Fibroblast of skin of left biceps (primary cell): ENCODE measurements at places on chromosomes 5 and 9.

DNA sequence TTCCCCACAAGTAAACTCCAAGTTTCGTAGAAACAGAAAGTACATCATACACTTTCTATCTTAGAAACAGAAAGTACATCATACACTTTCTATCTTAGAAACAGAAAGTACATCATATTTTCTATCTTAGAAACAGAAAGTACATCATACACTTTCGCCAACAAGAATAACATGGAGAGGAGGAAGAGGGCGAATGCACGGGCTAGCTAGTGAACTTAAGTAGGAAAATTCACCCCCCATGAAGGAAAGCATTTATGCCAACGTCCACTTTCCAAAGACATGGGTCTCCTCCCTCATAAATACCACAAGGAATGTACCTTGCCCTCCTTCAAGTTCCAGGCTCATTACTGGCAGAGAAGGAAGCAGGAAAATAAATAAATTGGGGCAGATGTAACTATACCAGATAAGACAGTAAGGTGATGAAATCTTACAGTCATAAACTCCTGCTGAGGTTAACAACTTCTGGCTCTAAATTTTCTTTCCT is 64.7 kb downstream of the FRMD3 start:
- DNase-seq: no peak

- DNase-seq: no peak
These were observed 1.4 kb downstream of the GRIA1 start for GRCh38 chr5:153491856-153492255.

DNA sequence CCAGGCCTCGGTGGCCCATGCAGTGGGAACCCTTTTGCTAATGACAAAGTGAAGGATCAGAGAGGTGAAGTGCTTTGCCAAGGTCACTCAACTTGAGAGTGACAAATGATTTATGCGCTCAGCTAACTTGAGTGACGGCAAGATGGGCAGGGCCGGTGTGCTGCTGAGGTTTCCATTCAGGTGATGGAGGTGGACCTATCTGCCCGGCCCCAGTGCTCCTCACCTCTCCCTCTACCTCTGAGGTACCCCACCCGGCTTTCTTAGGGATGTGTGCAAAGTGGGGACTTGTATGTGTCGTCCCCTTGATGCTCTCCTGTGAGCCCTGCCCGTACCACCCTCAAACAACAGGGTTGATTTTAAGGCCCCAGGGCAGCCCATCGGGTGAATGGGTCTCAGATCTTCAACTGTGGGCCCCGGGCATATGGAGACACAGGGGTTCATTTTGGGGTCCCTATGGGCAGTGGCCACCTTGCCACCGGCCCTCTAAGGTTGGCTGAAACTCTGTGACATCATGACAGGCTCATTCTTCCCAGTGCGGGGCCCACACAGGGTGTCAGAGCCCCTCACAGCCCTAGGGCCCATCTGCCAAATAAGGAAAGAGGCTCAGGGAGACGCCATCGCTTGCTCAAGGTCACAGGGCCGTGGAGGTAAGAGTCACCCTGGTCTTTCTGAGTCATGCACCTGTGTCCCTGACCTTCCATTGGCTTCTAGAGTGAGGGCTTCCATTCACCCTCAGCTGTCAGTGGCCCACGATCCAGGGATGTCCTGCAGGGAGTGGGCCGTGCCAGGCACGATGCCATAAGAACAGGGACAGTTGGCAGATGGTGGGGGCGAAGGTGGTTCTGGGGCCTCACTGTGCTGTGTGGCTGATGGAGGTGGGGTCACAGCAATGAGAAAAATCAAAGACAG is 170.6 kb upstream of the MVB12B start:
- no peak for DNase-seq

DNA sequence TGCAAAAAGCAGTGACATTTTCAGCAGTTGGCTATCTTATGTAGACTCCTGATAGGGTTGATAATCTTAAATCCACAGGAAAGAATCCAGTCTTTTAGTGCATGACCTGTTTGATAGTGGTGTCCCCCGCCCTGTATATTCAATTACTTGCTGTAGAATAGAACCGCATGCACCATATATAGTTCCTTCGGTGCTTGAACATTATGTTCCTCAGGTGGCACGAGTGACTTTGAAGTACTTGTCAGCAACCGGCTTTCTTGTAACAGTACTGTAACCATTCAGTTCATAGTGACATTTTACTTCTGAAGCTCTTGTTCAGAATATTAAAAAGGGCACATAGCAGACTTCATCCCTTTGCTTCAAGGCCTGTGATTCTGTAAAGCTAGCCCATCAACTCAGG is 163.2 kb upstream of the KLF9 start:
- DNase-seq: no peak

- no peak for DNase-seq
These were observed 120.5 kb upstream of the NEK6 start for GRCh38 chr9:124137009-124137943.

DNA sequence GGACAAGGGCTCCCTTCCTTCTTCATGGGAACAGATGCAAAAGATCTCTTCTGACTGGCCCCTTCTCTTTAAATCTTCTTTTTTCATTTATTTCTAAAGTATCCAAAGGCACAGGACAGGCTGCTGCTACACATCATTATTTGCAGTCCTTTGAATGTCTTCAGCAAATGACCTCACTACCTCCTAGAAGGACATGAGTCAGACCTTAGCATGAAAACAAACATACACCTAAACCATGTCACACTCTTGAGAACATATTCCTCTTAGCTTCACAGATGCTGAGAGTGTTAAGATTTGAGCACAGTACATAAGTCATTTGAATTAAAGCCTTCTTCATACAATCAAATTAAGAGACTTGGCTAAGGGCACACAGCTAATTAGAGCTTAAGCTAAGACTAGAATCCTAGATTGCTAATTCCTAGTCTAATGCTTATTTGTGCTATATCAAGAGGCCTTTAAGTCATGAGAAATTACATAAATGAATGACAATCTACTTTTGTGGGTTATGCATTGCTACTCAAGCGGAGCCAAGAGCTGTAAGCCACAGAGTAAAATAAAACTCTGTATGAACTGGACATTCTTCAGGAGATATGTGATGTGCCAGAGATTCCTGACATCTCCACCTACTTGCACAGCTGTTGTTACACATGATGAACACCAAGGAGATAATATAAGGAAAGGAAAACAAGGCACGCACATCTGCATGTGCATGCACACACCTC is 109.1 kb upstream of the PTGER4 start:
- DNase-seq: no peak

GRCh38 chr5:134446938-134447337 is 35.3 kb upstream of the CDKN2AIPNL start:
- DNase-seq: no peak

DNA sequence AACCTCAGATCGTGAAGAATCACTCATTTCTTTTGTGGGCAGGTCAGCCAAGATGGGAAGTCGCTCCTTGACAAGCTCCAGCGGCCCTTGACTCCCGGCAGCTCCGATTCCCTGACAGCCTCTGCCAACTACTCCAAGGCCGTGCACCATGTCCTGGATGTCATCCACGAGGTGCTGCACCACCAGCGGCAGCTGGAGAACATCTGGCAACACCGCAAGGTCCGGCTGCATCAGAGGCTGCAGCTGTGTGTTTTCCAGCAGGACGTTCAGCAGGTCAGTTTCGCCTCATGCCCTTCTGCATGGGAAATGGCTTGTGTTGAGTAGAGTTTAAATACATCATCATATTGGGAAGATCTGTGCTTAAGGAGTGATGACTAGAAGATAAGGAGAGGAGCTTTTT is 173.3 kb downstream of the TRIO start:
- no peak for DNase-seq

GRCh38 chr9:96006961-96007360 is 131.5 kb downstream of the ERCC6L2 start:
- DNase-seq: no peak

DNA sequence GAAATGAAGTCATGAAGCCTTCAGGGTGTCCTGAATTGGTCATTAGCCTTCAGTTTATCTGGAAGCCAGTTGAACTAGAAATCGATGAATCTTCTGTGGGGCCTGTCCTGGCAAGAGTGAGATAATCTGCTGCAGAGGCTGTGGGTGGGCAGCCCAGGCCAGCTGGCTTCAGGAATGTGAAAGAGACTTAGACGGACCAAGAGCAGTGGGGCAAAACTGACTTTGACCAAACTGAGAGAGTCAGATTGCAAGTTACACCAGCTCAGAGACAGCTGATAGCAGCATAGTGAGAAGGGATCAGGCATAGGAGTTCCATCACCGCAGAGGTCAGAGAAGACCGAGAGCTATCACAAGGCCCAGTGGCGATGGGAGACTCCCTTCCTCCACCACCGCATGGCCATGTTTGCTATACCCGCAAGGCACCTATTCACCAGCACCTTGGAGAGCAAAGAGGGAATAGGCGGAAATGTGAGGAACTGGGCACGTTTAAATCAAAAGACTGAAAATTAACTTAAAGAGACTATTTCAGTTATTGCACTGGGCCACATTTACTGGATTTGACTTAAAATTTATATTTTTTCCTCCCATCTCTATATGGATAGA is 50.0 kb upstream of the GLIS3 start:
- no peak for DNase-seq

DNA sequence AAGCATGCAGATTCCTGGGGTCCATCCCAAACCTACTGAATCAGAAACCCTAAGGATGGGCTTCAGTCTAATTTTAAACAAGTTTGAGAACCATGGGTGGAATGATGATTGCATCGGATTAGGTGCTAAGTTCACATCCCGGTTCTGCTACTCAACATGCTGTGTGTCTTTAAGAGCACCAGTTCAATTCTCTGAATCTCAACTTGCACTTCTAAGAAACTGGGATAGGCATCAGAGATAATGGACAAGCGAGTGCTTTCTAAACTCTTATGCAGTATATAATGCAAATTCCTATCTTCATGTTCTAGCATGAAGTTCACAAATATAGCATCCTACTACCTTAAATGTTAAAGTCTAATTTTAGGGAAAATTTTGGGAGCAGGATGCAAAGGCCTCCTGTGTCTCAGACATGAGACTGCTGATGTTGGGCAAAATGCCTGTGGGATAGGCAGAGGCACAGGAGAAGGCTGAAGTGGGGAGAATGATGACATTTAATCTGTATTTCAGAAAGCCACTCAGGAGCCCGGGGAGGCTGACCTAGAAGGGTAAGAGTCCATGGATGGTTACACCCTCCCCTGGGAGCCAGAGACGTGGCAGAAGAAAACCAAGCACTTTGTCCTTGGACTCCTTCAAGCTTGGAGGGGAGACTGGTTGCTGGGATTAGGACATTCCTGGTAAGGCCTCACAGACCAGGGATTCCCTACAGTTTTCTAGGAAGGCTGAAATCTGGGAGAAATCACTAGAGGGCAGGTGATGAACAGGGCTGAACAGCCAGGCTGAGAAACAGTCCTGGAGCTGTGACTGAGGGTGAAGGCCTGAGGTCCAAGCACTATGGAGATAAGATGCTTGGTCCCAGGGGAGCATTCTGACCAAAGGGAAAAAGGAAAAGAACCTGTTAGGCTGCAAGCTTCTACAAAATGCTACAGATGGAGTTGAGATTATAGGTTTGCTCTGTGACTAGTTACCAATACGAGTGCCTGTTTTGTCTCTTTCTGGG is 311.9 kb upstream of the PANK3 start:
- no peak for DNase-seq

- DNase-seq: no peak
These were observed 156.8 kb upstream of the KLF9 start for GRCh38 chr9:70571258-70571657.

DNA sequence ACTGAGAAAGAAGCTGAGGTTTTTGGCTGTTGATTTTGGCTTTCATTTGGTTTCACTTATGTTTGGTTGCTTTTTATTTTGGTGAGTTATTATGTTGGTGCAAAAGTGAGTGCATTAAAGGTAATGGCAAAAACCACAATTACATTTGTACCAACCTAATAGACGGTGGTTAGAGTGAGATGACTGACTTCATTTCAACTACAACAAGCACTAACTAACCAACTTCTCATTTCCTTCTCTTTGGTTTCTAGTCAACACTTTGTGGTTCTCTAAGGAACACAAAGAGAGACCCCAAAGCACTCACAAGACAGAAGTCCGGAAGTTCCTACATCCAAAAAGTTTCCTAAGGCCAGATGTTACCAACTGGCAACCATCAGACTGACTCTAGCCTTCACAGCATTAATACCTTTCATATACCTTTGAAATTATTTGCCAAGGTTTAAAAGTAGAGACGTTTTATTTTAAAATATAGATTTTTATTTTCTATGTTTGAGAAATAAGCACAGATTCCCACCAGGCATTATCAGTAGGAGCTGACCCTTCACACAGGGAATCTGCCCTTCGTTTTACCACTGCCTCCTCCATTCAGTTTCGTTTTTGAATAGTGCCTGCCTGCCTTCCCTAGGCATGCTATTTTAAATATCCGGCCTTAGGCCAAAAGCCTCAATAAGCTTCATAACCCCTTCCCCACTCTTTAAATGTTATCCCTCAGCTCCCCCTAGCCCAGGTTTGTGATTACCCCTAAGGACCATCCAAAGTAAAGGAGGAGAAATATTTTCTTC is 301.1 kb upstream of the PTGER4 start:
- no peak for DNase-seq

- DNase-seq: no peak
These were observed 218.5 kb downstream of the PLK2 start for GRCh38 chr5:58241389-58241788.

DNA sequence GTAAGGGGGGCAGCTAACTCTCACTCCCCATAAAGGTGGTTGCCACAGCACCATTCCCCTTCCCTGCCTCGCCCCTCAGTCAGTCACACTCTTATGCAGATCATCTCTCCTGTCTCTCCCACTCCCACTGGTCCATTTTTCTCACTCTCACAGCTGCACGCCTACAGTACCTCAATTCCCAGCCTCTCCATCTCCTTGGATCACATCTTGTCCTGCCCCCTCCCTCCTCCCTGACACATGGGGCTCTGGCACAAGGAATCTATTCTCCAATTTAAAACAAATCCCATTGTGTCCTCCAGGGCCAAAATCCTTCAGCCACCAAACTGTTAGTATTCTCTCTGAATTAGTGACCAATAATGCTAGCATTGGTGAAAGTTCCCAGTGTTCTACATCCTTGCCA is 114.4 kb downstream of the AUH start:
- DNase-seq: no peak
